ENCODE measurements at places on chromosomes 7 and 10.

GRCh38 chr10:99207340-99207739 lies 28.3 kb downstream of the HPSE2 start:
- DNase-seq = no peak

DNA sequence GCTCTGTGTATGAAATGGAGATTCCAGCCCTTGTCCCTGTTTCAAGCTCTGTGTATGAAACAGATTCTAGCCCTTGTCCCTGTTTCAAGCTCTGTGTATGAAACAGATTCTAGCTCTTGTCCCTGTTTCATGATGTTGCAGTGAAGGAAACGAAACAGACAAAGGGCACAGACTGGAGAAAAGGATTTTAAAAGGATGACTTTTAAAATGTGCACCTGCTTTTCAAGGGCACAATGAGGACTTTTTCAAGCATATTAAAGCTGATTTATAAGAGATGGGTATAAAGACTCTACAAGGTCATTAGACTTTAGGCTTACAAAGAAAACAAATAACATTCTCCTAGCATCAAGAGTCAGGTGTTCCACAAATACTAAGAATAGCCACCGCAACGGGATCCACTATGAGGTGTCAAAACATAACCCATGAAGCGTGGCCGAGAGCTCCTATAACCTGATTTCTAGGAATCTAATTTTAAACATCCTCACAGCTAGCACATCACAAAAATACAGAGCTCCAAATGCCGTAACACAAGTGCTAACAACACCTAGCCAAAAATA lies 29.0 kb downstream of the DIP2C start:
- no peak for DNase-seq

DNA sequence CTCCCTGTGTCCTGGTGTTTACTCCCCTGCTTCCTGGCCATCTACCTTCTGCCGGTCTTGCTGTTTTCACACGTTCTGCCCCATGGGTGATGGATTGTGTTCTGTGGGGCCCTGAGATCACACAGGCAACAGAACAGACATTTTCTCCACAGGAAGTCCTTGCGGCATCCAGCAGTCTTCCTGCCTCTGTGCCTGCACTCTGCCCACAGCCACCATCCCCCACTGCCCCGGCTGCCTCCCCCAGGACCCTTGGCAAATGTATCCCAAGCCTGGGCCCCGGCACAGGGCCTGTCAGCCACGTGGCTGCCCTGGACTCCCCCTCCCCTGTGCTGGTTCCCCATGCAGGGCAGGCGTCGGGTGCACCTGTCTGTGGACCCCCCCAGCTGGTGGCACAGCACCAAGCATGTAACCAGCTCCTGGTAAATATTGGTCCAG lies 184.2 kb downstream of the WDR37 start:
- DNase-seq = no peak

GRCh38 chr10:71264345-71265200 lies 52.2 kb downstream of the UNC5B start:
- peak; percentile 35 for DNase-seq

GRCh38 chr10:25934621-25935139 lies 651 bp downstream of the MYO3A start:
- DNase-seq = no peak

DNA sequence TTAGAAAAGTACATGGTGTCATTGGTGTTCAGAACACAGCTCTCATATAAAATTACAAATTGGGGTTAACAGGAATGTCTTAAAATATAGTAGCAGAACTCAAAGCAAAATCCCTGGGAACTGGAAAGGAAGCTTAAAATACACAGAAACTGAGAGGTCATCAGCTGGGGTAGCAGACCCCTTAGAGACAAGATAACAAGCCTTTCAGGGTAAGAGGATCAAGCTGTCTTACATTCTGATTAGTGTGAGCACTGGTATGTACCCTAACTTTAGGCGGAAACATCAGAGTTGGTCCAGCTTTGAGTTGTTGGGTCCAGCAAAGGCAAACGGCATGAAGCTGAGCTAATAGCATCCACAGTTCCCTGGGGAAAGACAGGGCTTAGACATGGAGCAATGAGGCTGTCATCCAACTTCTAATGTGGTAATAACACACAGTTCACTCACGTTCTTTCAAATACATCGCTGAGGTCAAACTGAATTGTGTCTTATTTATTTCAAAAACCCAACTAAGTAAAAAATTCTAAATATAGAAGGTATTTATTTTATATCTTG lies 32.6 kb downstream of the ARHGAP21 start:
- DNase-seq = peak; percentile 35

- no peak for DNase-seq
Measured at GRCh38 chr7:139893461-139893860, 64.4 kb downstream of the TBXAS1 start.

- DNase-seq = no peak
Measured at GRCh38 chr7:135770139-135770710, 21.6 kb upstream of the FAM180A start.

DNA sequence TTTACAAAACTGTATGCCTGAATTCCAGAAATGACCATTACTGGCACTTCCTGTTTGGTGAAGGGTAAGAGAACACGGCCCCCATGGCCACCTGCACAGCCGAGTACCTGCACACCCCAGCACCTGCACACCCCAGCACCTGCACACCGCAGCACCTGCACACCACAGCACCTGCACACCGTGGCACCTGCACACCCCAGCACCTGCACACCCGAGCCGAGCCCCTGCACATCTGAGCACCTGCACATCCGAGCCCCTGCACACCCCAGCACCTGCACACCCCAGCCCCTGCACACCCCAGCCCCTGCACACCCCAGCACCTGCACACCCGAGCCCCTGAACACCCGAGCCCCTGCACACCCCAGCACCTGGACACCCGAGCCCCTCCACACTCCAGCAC lies 243.5 kb downstream of the DNAJB6 start:
- DNase-seq = no peak

GRCh38 chr7:36514289-36515243 lies 124.9 kb downstream of the ANLN start:
- DNase-seq = no peak

DNA sequence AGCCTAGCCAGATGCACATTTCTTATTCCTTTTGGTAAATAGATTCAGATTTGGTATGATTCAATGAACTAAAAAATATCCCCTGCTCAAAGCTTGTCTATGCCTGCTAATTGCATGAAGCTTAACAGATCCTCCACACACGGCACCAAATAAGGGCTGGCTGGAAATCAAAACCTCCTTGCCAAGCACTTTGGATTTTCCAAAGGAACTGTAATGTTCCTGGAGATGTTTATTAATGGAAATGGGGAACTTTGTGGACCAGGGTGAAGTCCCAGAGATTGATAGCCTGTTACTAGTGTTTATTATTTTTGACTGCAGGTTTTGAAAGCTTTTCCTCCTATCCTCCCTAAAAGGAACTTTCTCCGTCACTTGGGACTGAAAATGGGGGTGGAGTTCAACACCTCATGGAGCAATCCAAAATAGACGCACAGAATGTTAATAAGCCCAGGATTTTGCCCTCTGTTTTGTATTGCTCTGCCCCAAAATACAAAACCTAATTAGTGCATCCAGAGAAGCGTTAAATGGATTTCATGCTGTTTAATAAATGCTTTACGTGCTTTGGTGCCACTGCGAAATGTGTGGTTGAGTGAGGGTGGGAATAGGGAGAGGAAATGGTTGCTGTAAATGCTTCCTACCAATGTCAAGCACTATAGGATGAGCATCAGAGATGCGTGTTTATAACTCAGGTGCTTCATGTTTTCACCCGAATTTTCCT lies 1027.7 kb downstream of the LRMDA start:
- DNase-seq = no peak

DNA sequence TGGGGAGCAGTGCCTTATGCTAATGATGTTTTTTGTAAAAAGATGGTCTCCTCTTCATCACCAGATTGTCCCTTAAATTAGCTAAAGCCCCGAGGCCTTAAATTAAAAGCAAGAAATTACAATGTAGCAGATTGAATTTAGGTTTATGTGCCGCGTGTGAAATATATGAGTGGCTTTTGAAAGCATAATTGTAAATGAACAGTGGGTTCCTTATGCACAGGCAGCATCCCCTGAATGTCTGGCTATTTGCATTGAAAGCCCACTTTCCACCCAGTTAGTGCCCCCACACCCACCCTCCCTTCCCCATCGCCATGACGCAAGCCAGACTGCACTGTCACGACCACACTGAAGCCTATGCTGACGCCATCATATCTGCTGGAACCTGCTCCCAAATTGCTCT lies 62.4 kb upstream of the SORCS3 start:
- DNase-seq = no peak

DNA sequence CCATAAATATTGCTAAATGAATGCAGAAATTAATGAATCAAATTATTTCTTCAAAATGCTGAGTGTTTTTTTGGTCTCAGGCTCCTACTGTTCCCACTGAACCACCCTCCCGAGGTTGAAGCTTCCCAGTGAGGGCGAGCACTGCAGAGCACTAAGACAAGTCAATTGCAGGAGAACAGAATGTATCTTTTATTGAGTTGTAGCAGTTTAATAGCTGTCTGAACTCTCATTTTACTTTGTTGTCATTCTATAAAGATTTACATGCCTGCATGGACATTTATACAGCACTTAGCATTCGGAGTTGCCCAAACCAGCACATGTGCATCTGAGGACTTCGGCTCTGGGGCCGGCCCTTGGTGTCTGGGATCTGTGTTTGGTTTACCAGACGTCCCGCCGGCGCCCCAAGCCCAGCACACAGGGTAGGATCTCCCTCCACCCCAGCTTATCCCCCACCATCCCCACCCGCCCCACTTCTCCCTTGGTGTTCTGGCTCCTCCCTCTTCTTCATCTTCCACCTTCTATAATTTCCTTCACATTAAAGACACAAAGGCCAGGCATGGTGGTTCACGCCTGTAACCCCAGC lies 211.0 kb upstream of the SH2B2 start:
- DNase-seq = no peak

DNA sequence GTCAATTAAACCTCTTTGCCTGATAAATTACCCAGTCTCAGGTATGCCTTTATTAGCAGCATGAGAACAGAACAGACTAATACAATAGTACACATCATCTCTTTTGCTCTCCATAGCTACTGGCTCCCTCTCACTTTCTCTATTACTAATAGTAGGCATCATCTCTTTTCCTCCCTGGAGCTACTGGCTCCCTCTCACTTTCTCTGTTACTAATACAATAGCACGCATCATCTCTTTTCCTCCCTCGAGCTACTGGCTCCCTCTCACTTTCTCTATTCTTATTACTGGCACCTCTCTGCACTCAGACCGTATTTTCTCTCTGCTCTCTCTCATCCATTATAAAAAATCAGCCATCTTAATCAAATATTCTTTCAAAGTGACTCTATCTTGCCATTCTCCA lies 37.1 kb downstream of the SLC25A13 start:
- DNase-seq = no peak

GRCh38 chr7:135930565-135931461 lies 46.3 kb downstream of the MTPN start:
- DNase-seq = peak; percentile 83

- DNase-seq = no peak
Measured at GRCh38 chr7:86925221-86925620, 134.2 kb downstream of the ELAPOR2 start.

- peak; percentile 70 for DNase-seq
Measured at GRCh38 chr10:58513188-58514110, 777 bp downstream of the BICC1 start.

GRCh38 chr10:97713826-97714400 lies 383 bp downstream of the MARVELD1 start:
- DNase-seq = peak; percentile 77

- DNase-seq = no peak
Measured at GRCh38 chr7:5183899-5184298, 6.1 kb upstream of the WIPI2 start.

DNA sequence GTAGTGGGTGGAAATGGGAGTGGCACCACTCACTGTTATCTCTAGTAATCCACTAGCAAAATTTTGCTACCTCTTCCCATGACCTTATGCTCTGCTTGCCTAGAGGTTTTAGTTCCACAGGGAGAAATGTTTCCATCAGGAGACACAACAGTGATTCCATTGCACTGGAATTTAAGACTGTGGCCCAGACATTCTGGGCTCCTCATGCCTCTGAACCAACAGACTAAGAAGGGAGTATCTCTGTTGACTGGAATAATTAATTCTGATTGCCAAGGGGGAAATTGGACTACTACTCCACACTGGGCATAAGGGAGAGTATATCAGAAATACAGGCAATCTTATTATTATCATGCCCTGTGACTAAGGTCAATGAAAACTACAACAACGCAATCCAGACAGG lies 16.2 kb upstream of the BRAF start:
- no peak for DNase-seq

GRCh38 chr10:13712837-13713581 lies 126.2 kb downstream of the PRPF18 start:
- peak; percentile 99 for DNase-seq

- DNase-seq = peak; percentile 71
Measured at GRCh38 chr10:89301721-89302445, at the start of gene IFIT2. IFIT2 (plus strand) TSS chr10:89302046; CDS start chr10:89302124, 78 bp downstream.

- DNase-seq = no peak
Measured at GRCh38 chr7:109449760-109450159, 880.1 kb downstream of the DNAJB9 start.

GRCh38 chr7:57769958-57770357 lies 320.0 kb downstream of the ZNF716 start:
- no peak for DNase-seq

- DNase-seq = peak; percentile 93
Measured at GRCh38 chr10:78215645-78216044, 182.0 kb downstream of the RPS24 start.

DNA sequence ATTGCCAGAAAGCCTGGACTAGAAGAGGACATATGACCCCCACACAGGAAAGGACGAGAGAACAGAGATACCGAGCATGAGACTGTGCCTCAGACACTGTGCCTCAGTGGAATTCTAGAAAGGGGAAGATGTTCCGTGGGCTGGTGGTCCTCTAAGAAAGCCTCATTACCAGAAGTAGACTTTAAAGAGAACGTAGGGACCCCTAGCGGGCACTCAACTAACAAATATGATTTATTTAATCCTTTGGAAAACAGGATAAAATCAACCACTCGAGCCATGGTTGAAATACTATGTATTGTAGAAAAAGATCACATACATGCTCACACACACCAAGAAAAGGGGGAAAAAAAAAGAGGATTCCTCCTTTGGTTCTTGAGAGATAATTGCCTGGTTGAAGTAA lies 701.2 kb upstream of the SORCS1 start:
- DNase-seq = no peak

All from fibroblast of skin of right biceps (primary cell).